ENCODE measurements at places on chromosomes 3 and 15.
A peak's percentile ranks its signal among the peaks of the same experiment; 100 is the strongest.

- DNase-seq: no peak
Observed at GRCh38 chr3:89628856-89629670, 521.6 kb downstream of the EPHA3 start.

GRCh38 chr15:68997930-68998777, 16.3 kb upstream of the NOX5 start:
- DNase-seq: no peak

GRCh38 chr3:188396900-188397299, 242.9 kb downstream of the LPP start:
- DNase-seq: no peak

DNA sequence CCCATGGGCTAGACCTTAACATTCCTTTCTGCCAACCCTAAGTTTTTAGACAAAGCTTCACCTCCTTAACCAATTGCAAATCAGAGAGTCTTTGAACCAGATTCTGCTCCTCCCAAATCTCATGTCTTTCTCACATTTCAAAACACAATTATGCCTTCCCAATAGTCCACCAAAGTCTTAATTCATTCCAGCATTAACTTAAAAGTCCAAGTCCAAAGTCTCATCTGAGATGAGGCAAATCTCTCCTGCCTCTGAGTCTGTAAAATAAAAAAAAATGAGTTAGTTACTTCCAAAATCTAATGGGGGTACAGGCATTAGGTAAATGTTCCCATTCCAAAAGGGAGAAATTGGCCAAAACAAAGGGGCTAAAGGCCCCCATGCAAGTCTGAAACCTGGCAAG, 43.8 kb upstream of the MYRIP start:
- DNase-seq: no peak

DNA sequence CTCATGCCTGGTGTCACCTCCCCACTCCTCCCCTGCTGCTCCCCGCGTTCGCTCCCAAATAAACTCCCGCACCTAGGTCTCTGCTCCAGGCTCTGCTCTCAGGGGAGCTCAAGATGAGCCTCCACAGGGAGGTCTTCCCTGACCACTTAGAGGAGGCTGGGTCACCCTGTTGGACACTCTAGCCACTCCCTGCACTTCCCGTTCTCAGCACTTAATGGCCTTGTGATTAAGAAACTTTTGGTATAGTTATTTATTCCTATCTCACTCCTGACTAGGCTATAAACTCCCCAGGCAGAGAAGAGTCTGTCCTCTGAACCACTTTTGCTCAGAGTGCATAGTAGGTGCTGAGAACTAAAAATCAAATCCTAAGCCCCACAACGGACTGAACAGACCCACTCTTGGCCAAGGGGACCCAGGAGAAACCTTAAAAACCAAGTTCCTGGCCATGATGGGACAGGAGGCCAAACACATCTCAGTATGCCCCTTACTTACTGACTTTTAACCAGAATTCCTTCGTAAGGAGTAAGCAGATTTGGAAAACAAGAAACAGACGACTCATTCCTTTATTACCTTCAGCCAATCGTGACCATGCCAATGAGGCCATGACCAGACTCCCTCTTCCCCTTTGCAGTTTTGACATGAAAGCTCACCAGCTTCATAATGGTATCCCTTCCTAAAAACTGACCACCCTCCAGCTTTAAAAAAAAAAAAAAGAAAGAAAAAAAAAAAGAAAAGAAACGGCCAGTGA, 69.0 kb upstream of the HRH1 start:
- no peak for DNase-seq

- DNase-seq: peak; percentile 96
Observed at GRCh38 chr3:171459942-171460724, at the start of gene TNIK. Gene TNIK (minus strand): TSS chr3:171460405. CDS start chr3:171460063, 342 bp downstream.
